ENCODE measurements at places on chromosomes 11 and 22.

- DNase-seq = no peak
Measured at GRCh38 chr11:117717485-117718314, 79.3 kb downstream of the DSCAML1 start.

DNA sequence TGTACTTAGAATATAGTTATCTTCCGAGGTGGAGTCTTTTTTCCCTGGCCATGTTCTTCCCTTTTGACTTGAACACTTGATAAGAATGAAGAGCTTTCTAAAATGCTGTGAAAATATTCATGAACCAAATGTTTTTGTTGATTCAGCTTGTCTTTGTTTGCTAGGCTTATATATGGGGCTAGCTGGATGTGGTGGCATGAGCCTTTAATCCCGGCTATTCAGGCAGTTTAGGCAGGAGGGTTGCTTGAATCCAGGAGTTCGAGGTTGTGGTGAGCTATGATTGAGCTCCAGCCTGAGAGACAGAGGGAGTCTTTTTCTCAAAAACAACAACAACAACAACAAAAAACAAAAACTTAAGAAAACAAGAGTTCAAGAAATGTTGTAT, 23.1 kb downstream of the CBL start:
- DNase-seq = no peak

GRCh38 chr11:65434057-65434666, 11.6 kb downstream of the NEAT1 start:
- DNase-seq = no peak

GRCh38 chr22:27307545-27308247, 493.9 kb downstream of the MN1 start:
- no peak for DNase-seq

DNA sequence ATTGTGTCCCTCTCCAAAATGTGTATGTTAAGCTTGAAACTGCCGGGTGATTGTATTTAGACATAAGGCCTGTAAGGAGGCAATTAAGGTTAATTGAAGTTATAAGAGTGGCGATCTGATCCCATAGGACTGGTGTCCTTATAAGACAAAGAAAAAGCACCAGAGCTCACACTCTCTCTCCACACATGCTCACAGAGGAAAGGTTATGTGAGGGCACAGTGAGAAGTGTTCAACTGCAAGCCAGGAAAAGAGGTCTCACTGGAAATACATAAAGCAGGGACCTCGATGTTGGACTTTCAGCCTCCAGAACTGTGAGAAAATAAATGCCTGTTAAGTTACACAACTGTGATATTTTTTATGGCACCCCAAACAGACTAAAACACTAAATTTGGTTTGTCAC, 1233.8 kb upstream of the CNTN5 start:
- DNase-seq = no peak

Measured in natural killer cell (primary cell).